ENCODE measurements at places on chromosomes 4 and X.

DNA sequence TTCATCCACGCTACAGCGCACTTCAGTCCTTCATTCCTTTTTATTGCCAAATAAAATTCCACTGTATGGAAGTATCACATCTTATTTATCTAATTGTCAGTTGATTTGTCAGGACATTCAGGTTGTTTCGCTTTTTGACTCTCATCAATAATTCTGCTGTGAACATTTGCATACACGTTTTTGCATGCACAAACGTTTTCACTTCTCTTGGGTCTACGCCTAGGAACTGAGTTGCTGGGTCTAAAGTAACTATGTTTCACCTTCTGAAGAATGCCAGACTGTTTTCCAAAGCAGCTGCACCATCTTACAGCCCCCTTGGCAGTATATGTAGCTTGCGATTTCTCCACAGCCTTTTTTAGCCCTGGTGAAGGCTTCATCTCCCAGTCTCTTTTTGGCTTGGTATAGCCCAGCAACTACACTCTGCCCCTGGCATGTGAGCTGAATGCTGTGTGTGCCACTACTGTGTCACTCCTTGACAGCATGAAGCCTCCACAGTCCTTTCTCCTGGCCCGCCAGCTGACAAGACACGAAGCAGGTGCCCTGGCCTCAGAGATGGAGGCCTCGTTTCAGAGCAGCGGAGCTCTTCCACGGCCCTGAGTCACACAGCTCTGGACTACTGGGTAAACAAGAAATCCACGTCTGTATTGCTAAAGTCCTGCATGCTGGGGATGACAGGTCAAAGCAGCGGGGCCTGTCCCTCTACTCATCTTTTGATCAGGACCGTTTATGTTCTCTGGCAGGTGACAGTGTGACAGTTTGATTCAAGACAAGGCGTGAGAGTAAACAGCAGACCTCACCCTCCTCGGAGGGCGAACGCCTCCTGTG, 75.5 kb downstream of the NSUN7 start:
- DNase-seq, result no peak

GRCh38 chr4:95825546-95825945, 14.3 kb upstream of the PDHA2 start:
- DNase-seq, result no peak

DNA sequence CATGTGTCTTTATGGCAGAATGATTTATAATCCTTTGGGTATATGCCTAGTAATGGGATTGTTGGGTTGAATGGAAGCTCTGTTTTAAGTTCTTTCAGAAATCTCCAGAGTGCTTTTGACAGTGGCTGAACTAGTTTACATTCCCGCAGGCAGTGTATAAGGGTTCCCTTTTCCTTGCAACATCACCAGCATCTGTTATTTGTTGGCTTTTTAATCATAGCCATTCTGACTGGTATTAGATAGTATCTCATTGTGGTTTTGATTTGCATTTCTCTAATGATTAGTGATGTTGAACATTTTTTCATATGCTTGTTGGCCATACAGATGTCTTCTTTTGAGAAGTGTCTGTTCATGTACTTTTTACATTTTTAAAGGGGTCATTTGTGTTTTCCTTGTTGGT, 129.8 kb downstream of the TBCK start:
- DNase-seq, result no peak

- no peak for DNase-seq
Observed at GRCh38 chrX:18799911-18800310, 92.5 kb downstream of the PPEF1 start.

GRCh38 chrX:121733514-121733913, 686.1 kb downstream of the GLUD2 start:
- DNase-seq, result no peak

DNA sequence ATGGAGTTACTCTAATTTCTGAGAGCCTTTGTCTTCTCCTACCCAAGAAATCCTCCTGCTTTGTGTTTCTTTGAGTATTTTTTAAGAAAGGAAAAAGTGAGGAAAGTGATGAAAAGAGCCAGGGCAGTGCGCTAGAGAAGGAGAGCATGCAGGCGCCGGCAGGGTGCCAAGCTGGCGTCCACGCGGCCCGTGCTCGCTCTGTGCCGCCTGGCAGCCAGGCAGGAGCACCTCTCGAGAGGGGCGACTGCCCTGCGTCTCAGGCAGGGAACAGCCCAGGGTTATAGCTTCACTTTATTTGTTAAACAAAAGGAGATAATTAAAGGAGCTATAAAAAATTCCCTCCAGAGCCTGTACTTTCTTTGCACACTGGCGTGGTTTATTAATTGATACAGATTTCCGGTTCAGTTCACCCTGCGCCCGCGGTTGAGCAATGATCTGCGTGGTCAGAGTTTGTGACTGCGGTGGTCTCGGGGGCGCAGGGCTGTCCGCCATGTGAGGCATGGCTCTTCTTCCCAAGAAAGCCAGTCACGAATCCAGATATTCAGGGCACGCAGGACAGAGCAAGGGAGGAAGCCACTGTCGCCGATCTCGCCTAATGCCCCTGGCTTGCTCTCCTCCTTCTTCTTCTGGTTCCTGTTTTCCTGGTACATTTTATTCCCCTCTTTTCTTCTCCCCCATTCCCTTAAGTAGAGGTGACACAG, 110.8 kb upstream of the PAQR3 start:
- DNase-seq, result no peak
